ENCODE measurements at places on chromosomes 2 and 18. TPM values are rescaled to one million over a fixed set of nuclear protein-coding genes. Genes with fewer than 3 reads are reported as not detected.

CNGA3 gene
- not detected for polyA plus RNA-seq

UGT1A8 gene
- polyA plus RNA-seq: not detected

REG3A gene
- not detected for polyA plus RNA-seq

LAMA3 gene
- polyA plus RNA-seq: 2.0 TPM

HOXD8 gene
- polyA plus RNA-seq: 170 TPM

COLEC11 gene
- polyA plus RNA-seq: 3.4 TPM

CROCC2 gene
- 0.10 TPM for polyA plus RNA-seq

RAB6C gene
- polyA plus RNA-seq: 0.75 TPM

TMEM178A gene
- 102 TPM for polyA plus RNA-seq

ZNF396 gene
- 7.2 TPM for polyA plus RNA-seq

CPLX4 gene
- 0.13 TPM for polyA plus RNA-seq

ABCG5 gene
- polyA plus RNA-seq: 0.63 TPM

PDCL3 gene
- 32.1 TPM for polyA plus RNA-seq
